ENCODE measurements at places on chromosomes 1 and 21.

DNA sequence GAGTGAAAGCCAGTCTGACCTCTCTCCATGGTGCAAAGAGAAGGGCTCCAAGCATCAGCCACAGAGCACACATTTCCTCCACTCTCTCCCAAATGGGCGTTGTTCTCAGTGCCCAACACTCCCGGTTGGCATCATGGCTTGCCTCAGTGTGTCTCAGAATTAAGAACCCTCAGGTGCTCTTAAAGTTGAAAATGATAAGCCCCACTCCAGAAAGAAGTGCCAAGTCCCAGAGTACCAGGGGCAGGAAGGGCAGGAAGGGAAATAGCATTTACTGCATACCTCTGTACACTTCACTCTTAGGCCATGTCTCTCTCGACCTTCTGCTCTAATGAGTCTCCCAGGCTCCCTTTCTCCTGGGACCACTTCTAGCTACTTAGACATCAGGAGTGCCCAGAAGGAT is 15.2 kb upstream of the ARHGEF2 start:
- no peak for DNase-seq

DNA sequence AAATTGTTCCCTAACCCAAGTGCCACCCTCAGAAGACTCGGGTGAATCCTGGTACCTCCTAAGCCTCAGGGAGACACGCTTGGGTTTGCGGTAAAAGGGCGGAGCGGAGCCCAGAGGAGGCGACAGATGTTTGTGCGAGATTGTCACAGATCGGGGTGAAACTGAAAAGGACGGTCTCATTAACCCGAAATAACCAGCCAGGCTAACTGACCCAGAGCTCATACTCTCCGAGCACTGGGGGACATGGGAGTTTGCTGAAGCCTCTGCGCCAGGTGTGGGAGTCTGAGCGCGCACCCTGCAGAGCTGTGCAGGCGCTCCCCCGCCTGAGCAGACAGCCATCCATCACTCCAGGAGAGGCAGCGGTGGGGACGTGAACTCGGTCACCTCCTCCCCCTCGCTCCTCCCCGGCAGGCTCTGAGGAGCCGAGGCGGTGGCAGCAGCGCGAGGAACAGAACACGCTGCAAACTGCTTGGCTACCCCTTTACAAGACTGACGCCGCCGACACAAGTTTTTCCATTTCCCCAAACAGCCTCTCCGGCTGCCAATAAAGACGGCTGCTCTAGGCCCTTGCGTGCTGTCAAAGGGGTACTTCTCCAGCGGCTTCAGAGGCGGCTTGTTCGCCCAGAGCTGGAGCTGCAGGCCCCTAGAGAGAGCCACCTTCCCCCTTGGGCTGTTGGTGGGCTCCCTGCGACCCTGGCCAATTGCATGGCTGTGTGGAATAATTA is 43.5 kb downstream of the RRAGC start:
- no peak for DNase-seq

GRCh38 chr21:20998886-20999285 is 677 bp downstream of the NCAM2 start:
- no peak for DNase-seq

GRCh38 chr1:32892368-32893197 is 6.3 kb downstream of the HPCA start:
- DNase-seq = no peak

GRCh38 chr1:229141271-229141670 is 129.6 kb upstream of the RAB4A start:
- no peak for DNase-seq

Measured in activated T-helper 1 cell treated with anti-CD3 and anti-CD28 coated beads, Interleukin-2, amount 50 U/mL, for 16 hours (primary cell).